Activated CD8-positive, alpha-beta T cell treated with anti-CD3 and anti-CD28 coated beads for 36 hours (primary cell): ENCODE measurements at places on chromosomes 7 and 10.

DNA sequence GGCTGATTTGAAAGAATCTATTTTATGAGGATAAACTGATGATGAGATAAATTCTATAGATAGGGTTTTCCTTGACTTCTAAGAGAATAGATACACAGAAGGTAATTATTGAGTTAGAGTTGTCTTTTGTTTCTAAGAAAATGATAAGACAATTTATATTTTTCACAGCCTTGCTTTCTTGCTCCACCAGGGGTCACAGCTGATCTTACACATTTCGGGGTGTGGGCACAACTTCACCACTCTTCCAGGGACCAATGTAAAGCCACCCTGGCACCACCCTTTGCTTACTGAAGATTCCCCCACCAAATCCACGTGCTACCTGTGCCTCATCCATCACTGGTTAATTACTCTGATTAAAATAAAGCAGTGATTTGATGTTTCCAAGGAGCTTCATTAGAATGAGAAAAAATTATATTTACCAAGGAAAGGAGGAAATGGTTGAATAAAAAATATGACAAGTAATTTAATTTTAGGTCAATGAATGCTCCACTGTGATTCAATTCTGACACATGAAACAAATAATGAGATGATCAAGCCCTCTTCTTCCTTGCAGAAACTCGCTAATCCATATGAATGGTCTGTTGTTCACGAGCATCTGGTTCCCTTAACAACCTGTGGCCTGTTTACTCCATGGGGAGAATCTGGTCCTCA lies 177.3 kb upstream of the TNS3 start:
- no peaks in the 10 kb centered on the region for H3K36me3 ChIP-seq
- no peak overlapping the region for H3K4me3 ChIP-seq
- no peak for DNase-seq
- H3K27ac ChIP-seq, result no peak overlapping the region

DNA sequence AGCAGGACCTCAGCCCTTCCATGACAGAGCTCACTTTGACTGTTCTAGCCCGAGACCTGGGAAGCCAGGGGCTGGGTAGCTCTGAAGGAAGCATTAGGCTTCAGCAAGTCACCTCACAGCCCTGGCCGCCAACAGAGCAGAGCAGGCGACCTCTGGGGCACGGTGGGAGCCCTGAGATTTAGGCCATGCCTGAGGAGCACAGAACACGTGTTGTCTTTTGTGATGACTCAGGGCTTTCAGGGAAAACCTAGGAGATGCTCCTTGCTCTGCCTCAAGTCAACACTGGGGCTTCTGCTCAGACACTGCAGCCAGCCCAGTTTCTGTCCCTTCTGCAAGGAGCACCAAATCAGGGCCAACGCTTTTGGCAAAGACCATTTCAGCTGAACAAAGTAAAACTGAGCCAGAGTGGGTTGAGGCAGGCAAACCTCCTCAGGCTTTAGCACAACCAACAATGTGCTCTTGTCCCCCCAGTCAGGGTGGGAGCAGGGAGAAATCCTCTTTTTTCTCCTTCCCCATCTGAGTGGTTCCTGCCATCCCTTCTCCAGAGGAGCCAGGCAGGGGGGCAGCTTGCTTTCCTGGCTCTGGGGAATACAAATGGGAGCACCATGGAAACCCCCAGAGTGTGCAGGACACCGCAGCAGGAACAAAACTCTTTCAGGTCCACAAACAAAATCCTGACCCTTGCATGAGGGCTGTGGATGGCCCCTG lies 14.4 kb downstream of the CAMK2G start:
- H3K27ac ChIP-seq, result peak overlapping the region; percentile 69
- H3K27me3 ChIP-seq, result no peaks in the 10 kb centered on the region
- peaks cover 27% of the 10 kb centered on the region for H3K36me3 ChIP-seq
- H3K4me1 ChIP-seq, result peaks cover 68% of the 10 kb centered on the region
- no peak overlapping the region for H3K4me3 ChIP-seq

GRCh38 chr7:14690075-14690474 lies 212.5 kb downstream of the DGKB start:
- H3K27me3 ChIP-seq, result peaks cover 1% of the 10 kb centered on the region
- H3K4me3 ChIP-seq, result no peak overlapping the region
- DNase-seq, result no peak
- H3K27ac ChIP-seq, result no peak overlapping the region
- H3K36me3 ChIP-seq, result no peaks in the 10 kb centered on the region

GRCh38 chr10:58435297-58435985 lies 50.2 kb downstream of the TFAM start:
- peaks cover 14% of the 10 kb centered on the region for H3K4me1 ChIP-seq
- peak; percentile 51 for DNase-seq
- H3K4me3 ChIP-seq, result no peak overlapping the region
- H3K27ac ChIP-seq, result no peak overlapping the region
- no peaks in the 10 kb centered on the region for H3K36me3 ChIP-seq
- H3K27me3 ChIP-seq, result peaks cover 2% of the 10 kb centered on the region

DNA sequence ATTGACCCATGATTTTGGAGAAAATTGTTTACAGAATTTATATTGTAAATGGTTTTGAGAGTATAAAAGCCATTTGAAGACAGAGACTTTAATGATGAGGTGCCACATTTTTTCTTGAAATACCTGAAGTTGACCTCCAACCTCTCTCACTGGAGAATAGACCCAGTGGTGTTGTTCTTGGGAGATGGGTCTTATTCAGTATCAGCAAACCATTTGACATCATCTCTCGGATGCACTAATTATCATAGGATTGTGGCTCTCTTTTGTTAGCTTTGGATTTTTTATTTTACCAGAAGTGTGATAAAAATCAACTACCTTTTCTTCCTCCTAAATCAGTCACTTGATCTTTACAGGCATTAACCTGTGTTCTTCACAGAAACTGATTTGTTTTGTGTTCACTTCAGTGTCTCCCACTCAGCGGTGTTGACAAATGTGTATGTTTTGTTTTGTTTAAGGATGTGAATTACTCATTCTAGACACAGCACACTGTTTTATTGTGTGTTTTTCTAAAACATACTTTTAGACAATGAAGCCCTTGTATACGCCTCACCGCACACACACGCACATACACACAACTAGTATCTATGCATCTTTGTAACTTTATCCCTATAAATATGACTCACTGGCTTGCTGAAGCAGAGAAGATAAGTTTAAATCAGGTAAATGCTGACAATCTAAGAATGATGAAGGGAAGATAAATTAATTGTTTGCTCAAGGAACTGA lies 455.6 kb downstream of the INHBA start:
- no peaks in the 10 kb centered on the region for H3K36me3 ChIP-seq
- no peaks in the 10 kb centered on the region for H3K27me3 ChIP-seq
- H3K4me3 ChIP-seq, result no peak overlapping the region
- no peak for DNase-seq
- H3K27ac ChIP-seq, result no peak overlapping the region

GRCh38 chr7:17719998-17720397 lies 220.3 kb downstream of the SNX13 start:
- no peak overlapping the region for H3K4me3 ChIP-seq
- no peaks in the 10 kb centered on the region for H3K4me1 ChIP-seq
- no peak for DNase-seq
- no peaks in the 10 kb centered on the region for H3K36me3 ChIP-seq

DNA sequence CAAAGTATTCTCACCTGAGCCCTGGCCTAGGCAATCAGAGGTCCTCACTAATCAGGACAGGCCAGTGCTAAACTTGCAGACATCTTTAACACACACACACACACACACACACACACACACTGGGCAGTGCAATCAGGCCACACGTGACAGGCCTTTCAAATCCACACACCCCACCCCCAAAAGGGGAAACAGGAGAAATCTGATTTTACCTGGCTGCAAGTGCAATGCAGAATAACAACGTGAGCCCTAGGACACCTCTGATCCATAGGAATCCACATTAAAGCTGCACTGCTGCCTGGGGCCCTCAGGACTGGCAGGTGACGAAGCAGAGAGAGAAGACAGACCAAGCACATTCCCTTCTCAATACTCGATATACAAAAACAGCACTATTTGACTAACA lies 218.9 kb downstream of the FAM107B start:
- H3K4me3 ChIP-seq, result no peak overlapping the region
- peaks cover 93% of the 10 kb centered on the region for H3K4me1 ChIP-seq
- no peaks in the 10 kb centered on the region for H3K27me3 ChIP-seq
- DNase-seq, result no peak
- H3K27ac ChIP-seq, result peak overlapping the region; percentile 87

- H3K27ac ChIP-seq, result no peak overlapping the region
- H3K27me3 ChIP-seq, result peaks cover 8% of the 10 kb centered on the region
- DNase-seq, result no peak
- H3K4me3 ChIP-seq, result no peak overlapping the region
- H3K4me1 ChIP-seq, result no peaks in the 10 kb centered on the region
Measured at GRCh38 chr10:22278441-22278782, 37.8 kb upstream of the COMMD3 start.

GRCh38 chr7:70647801-70648498 lies 484.0 kb upstream of the GALNT17 start:
- peaks cover 12% of the 10 kb centered on the region for H3K27me3 ChIP-seq
- H3K4me3 ChIP-seq, result no peak overlapping the region
- DNase-seq, result peak; percentile 97
- peak overlapping the region; percentile 48 for H3K27ac ChIP-seq
- peaks cover 3% of the 10 kb centered on the region for H3K36me3 ChIP-seq
- peaks cover 27% of the 10 kb centered on the region for H3K4me1 ChIP-seq
